AG04449 (cell line): ENCODE measurements at places on chromosomes 13 and 19.

- DNase-seq = no peak
Observed at GRCh38 chr13:79803296-79803695, 322.3 kb downstream of the NDFIP2 start.

- no peak for DNase-seq
Observed at GRCh38 chr13:97539651-97540610, 106.0 kb downstream of the RAP2A start.

- no peak for DNase-seq
Observed at GRCh38 chr13:65582160-65582559, 1648.0 kb downstream of the PCDH9 start.

DNA sequence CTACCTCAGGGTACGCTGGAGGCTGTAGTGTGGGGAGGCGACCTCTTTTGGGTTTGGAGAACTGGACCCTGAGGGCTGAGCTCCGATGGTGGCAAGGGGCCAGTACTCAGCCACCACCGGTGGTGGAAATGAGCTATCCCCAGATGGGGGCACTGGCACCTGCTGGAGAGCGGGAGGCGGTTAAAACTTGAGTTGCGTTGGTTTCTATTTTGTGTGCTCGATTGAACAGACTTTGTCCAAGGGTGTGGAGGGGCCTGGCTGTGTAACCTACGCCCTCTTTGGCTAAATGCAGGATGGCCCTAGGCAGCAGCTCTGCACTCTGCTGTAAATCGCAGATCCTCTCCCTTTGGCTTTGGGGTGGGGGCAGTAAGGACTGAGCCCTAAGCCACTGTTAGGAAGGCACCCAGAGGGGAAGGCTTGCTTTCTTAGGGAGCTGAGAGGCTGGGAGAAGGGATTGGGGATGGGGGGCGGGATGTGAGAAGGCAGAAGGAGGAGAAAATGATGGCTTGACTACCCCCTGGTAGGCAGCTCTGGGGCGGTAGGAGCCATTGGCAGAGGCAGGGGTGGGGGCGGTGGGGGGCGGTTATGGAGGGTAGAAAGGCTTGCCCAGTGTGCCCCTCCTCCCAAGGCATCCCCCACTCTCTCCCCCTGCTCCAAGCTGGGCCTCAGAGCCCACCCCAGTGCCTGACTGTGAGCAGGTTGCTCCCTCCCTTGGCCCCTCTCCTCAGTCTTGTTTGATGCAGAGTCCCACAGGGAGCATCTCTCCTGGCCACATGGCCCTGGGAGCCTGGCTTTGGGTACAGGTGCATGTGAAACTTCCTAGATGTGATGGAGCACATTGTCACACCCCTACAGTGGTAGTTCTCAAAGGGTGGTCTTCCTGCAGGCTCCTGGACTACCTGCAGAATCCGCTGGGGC, 5.0 kb downstream of the VSTM2B start:
- DNase-seq = no peak

GRCh38 chr19:9995999-9996398, 14.3 kb downstream of the COL5A3 start:
- no peak for DNase-seq

- no peak for DNase-seq
Observed at GRCh38 chr13:112106478-112107141, 39.7 kb downstream of the SOX1 start.

GRCh38 chr13:107057028-107057631, 489.2 kb upstream of the ARGLU1 start:
- no peak for DNase-seq

- no peak for DNase-seq
Observed at GRCh38 chr13:49540552-49540951, 44.8 kb downstream of the PHF11 start.

DNA sequence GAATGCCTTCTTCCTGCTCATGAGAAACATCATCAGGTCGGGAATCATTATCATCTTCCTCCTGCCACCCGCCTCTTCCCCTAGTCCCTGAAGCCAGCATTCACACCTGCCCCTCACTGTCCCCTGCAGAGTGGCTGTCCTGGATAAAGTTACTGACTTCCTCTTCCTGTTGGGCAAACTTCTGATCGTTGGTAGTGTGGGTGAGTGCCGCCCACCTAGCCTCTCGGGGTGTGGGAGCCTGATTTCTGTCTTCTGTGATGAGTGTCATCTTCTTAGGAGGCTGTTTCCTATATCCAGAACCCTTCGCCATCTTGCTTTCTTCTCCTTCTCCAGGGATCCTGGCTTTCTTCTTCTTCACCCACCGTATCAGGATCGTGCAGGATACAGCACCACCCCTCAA, 12.5 kb downstream of the SLC44A2 start:
- no peak for DNase-seq

GRCh38 chr13:23987331-23987894, 90.1 kb upstream of the C1QTNF9B start:
- no peak for DNase-seq

GRCh38 chr19:31574251-31574973, 225.2 kb upstream of the TSHZ3 start:
- no peak for DNase-seq

DNA sequence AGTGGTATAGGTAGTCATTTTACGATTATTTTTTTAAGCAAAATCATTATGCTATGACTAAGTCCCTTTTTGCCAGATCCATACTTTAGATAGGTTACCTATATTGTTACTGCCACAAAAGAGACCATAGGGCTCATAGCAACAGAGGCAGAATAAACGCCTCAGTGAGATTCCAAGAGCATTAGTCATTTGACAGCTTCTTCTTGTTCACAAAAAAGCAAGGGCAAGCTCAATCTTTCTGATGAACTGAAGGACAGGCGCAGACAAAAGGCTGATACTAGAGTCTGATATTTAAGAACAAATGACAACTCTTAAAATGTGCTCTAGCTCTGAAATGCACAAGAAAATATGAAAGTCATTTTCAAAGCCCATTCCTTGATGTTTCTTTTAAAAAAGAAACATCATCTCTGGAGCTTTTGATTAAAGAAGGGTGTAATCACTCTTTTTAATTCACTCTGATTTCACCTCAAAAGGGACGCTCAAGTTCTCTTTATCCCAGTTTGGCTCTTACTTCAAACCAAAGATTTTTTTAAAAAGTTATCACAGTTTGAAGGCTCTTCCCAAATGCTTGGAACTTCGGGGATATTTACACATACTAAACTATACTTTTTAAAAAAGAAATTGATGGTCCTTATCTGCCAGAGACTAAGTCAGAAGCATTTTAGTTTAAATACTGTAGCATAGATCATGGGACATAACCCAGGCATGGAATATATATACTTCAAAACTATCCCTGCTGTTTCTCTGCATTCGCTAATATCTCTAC, 187.2 kb downstream of the EFNB2 start:
- no peak for DNase-seq

GRCh38 chr13:75103976-75104375, 378.0 kb downstream of the TBC1D4 start:
- no peak for DNase-seq

DNA sequence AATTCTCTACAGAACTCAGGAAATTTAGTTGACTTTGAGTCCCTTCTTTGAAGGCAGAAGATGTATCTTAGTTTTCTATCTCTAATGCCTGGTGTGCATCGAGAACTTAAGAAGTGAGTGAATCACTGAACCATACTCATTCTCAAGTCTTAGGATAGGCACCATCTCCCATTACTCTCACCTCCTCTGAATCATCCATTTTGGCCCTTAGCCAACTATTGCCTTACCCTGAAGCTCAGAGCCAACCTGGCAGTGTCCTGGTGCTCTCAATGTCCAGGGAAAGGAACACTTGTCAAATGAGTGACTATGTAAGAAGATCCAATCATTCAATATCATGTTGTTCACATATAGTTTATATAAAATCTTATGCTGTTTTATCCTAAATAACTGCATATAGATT, 146.6 kb downstream of the RGCC start:
- DNase-seq = no peak

DNA sequence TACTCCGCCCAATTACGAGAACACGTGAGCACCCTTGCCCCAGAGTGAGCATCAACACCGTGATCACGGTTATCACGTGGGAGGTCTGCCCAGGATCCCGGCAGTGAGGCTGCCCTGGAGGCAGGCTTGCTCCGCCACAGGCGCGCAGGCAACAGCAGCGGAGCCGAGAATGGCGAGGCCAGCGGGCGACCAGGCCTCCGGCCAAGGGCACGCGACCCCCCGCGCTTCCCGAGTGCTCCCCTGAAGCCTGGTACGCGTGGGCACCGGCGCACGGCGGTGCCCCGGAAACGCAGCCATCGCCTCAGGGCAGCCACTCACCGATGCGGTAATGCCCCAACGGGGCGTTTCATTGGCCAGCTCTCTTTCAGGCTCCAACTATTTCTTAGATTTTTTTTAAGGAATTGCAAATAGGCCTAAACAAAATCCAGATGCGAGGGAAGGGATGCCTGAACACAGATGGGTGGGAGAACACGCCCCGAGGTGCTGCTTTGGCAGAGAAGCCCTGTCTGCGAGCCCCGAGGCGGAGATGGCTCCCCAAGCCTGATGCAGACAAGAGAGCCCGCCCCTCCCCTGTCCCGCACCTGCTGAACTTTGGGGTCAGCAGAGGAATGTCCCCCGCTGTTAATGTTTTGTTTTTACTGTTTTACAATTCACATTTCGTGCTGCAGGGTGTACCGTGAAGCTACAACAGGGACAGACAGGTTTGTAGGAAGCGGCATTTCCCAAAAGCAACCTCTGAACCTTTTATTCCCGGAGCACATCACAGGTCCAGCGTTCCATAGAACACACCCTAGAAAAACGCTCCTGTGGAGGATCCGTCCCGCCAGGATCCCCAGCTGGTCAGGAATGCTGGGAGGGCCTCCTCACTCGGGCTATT, 132.7 kb downstream of the ZDHHC20 start:
- DNase-seq = no peak

- DNase-seq = no peak
Observed at GRCh38 chr19:44024900-44025216, 321 bp upstream of the ZNF222 start.

GRCh38 chr19:18373892-18374629, 11.9 kb upstream of the GDF15 start:
- DNase-seq = peak; percentile 91

DNA sequence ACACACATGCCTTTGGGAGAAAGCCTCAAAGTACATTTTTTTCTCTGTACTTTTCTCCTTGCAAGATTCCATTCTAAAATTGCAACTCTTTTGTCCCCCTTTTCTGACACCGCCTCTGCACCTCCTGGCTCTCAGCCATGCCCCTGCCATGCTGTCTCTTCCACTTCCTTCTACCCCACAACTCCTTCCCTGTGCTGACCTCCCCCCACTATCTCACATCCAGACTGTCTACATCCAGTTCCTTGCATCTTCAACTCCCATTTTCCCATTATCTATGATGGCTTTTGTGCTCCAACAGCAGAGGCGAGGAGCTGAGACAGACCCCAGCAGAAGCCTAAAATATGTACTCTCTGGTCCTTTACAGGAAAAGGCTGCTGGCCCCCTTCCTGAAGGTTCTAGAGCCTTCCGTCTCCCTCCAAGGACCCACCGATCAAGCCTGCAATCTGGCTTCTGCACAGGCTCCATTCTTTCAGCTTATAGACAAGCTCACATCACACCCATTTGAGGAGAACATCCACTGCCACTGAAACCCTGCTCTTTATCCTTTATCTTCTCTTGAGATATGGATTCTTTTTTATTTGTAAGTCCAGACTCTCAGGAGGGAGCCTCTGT, 50.2 kb downstream of the RFX2 start:
- DNase-seq = no peak

DNA sequence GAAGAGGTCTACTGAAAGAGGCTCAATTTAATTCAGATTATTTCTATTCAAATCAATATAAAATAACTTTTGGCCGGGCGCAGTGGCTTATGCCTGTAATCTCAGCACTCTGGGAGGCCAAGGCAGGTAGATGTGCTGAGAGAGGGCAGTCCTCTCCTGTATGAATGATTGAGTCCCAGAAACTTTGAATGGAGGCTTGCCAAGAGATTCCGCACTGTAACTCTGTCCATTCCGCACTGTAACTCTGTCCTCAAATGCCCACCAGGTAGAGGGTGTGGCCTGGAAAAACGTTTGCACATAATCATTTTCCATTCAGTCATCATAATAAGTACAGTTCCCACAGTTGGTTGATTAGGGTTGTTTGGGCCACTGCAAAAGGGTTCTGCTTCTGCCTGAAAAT, 274.7 kb upstream of the SOX21 start:
- no peak for DNase-seq
